Fibroblast of pulmonary artery (primary cell): ENCODE measurements at places on chromosomes 4 and X.

DNA sequence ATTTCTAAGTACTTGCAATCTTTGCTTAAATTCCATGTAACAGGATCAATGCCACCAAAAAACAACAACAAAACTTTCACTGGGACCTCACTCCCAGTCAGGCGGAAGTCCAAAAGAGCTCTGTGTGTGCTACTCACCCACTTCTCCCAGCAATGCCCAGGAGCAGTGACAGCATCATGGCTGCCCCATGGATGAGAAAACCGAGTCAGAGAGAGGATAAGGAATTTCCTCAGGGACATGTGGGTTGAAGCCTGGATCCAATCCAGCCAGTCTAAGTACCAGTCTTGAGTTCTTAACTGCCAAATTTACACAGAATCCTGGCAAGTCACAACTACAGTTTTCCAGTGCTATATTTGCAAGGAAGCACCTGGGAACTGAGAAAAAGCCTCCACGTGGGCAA, 64.5 kb downstream of the STX18 start:
- no peak for DNase-seq

- DNase-seq: no peak
These were observed 245.3 kb downstream of the MAPK10 start for GRCh38 chr4:86114563-86114962.

DNA sequence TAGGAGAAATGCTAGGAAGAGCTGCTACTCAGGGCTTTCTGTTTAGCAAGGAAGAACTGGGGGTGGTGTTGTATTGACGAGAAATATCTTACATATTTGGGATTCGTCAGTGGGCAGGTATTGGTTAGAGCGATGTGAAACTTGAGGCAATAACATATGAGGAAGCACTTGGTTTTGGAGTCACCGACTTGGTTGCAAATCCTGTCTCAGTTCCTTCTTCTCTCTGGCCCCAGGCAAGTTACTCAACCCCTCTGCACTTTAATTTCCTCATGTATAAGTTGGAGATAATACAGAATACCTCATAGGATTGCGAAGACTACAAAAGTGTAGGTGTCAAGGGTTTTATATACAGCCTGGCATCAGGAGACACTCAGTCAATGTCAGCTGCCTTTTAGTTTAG, 34.1 kb downstream of the GPAT3 start:
- no peak for DNase-seq

GRCh38 chr4:151563194-151563593, 154.2 kb downstream of the FHIP1A start:
- no peak for DNase-seq

GRCh38 chr4:55568905-55569504, 22.3 kb upstream of the CLOCK start:
- no peak for DNase-seq

DNA sequence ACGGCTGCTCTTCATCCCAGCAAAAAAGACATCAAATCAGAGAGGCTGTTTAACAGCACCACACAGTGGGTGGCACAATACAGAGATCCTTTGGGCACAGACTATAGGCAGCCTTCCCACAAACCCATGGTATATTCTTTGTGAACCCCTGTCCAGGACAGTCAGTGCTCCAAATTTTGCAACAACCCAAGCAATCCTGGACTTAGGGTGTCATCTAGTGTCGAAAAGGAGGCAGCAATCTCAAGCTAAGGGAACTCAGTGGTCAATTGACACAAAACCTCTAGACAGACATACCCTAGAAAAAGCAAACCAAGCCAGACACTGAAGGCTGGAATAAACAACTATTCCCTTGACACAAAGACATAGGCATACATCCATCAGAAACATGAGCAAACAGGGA, 137.4 kb downstream of the BMP15 start:
- no peak for DNase-seq
